ENCODE measurements at places on chromosomes 3 and 15.

DNA sequence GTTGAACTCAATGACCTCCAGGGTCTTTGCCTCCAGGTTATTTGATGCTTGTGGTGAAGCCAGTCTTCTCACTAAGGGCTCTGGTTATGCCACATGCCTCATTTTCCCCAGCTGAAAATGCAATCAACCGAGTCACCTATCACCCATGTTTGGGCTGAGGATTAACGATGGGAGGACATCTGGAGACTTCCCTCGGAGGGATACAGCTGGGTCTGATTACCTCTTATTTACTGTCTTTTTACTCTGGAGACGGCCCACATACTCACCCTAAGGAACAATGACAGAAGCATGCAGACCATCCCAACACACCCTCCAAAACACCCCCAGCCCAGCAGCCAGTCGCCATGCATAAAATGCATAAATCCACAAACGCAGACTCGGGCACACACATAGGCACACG, 187.4 kb downstream of the OPA1 start:
- DNase-seq = no peak

- DNase-seq = no peak
These were observed 40.0 kb downstream of the TAFA4 start for GRCh38 chr3:68892297-68892696.

- DNase-seq = no peak
These were observed 25.2 kb downstream of the TSC22D2 start for GRCh38 chr3:150433347-150433746.

GRCh38 chr3:24562895-24563294, 68.2 kb upstream of the THRB start:
- no peak for DNase-seq

DNA sequence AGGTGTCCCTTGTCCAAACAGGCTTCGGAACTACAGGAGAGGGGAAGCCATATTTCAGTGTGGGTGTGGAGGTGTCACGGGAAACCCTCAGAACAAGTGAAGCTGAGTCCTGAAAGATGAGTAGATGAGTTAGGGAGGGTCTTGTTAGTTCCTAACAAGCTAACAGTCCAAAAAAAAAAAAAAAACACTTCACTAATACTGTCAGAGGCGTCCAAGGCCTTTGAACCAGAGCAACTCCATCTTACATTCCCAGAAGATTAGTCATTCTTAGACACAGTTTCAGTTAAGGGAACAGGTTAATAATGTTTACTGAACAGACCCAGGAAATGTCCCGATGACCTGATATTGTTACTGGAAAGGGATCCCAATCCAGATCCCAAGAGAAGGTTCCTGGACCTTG, 7.0 kb upstream of the ATP8B4 start:
- DNase-seq = no peak

- DNase-seq = no peak
These were observed 800.3 kb downstream of the TUSC7 start for GRCh38 chr3:117509858-117510257.

DNA sequence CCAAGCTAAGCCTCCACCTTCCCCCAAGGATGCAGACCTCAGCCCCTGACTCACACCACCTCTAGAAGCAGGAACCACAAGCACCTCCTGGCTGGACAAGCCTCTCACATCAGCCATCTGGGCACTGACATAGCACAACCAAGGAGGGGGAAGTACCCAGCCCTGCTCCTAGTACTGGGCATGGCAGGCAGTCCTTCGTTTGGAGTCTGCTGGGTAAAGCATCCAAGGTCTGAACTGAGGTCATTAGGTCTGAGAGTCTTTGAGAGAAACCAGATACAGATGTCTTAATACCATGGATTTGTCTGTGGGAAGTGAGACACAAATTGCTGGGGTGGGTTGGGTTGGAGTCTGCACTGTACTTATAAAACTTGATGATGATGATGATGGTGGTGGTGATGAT, 61.8 kb downstream of the CCDC33 start:
- no peak for DNase-seq

GRCh38 chr15:42138411-42138810, 18.0 kb downstream of the PLA2G4F start:
- no peak for DNase-seq

DNA sequence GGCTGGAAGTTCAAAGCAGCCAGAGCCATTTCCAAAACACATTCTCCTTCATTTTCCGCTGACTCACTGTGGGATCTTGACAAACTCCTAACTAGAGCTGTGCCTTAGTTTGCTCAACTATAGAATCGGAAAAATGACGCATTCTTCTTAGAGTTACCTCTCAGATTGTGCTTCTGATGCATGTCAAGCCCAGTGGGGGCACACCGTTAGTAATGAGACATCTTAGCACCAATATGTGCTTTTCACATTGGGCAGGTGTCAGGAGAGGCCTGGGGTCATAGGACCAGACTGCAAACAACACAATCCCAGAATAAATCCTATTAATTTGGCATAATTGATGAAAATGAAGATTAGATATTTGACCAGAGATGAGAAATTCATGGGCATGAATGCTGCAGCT, 71.3 kb upstream of the UBE3A start:
- DNase-seq = no peak

GRCh38 chr15:38050529-38051448, 116.3 kb downstream of the TMCO5A start:
- no peak for DNase-seq

DNA sequence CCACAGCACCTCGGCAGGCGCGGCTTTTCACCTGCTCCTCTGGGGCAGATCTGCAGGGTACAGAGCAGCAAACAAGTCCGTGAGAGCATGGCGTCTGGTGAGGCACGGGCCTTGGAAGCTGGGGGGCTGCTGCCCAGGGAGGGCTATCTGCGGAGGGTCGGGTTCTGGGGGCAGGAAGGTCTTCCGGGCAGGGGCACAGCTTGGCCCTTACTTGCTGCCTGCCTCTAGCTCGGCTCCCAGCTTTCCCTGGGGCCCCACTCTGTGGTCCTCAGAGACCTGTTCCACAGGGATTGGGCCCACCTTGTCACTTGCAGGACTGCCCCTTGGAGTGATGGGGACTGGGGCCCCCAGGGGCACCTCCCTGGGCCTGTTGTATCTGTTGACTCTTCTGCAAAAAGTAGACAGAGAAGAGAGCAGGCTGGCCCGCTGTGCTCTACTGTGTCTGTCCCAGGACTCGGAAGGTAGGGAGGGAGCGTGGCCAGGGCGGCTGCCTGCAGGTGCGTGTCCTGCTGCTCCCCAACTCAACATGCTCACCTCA, 84.1 kb downstream of the TBC1D2B start:
- no peak for DNase-seq

DNA sequence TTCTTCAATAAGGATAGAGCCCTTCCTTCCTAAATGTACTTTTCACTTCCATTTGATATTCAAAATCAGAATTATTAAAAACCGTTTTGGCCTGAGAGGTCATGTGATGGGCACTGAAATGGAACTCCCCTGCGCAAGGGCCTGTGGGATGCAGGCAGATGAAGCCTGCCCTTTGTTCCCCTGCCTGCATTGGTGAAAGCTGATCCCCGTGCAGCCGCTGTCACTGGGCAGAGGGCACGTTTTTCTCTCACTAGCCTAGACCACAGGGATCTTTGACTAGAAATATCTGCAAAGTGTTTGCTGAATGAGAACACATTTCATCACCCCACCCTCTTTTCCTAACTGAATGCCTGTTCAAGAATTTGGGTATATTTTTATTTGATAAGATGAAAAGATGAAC, 74.9 kb downstream of the TIPARP start:
- DNase-seq = no peak

DNA sequence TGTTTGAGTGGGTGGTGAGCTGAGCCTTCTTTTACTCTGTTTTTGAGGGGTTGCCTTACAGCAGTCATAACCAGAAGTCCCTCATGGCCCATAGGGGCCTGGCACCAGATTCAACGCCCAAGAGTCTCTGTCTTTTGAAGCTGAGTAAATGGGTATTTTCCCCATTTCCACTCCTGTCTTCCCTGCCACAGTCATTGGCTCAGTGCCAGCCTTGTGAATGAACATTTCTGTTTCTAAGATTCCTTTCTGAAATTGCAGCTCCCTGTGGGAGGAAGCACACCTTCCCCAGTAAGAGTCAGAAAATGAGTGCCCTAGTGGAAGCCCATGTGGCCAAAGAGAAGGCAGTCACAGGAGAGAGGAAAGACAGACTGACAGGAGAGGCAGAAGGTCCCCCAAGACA, 43.7 kb upstream of the POLR2M start:
- DNase-seq = no peak

- no peak for DNase-seq
These were observed 52.3 kb upstream of the CGNL1 start for GRCh38 chr15:57323806-57324589.

DNA sequence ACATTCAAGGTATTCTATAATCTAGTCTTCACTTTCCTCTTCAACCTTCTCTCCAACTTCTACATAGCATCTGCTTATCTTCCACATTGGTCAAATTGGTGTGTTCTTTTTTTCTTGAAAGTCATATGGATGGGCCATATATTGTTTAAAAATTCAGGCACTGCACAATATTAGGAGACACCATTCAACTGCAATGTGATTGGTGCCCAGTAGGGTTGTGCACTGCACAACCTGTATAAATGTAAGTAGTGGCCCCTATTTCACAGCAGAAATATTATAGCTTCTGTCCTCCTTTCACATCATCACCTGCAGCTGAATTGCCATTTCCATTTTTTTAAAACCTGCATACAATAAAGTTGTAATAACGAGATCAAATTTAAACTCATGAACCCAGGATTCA, 18.1 kb upstream of the GOLIM4 start:
- DNase-seq = no peak

DNA sequence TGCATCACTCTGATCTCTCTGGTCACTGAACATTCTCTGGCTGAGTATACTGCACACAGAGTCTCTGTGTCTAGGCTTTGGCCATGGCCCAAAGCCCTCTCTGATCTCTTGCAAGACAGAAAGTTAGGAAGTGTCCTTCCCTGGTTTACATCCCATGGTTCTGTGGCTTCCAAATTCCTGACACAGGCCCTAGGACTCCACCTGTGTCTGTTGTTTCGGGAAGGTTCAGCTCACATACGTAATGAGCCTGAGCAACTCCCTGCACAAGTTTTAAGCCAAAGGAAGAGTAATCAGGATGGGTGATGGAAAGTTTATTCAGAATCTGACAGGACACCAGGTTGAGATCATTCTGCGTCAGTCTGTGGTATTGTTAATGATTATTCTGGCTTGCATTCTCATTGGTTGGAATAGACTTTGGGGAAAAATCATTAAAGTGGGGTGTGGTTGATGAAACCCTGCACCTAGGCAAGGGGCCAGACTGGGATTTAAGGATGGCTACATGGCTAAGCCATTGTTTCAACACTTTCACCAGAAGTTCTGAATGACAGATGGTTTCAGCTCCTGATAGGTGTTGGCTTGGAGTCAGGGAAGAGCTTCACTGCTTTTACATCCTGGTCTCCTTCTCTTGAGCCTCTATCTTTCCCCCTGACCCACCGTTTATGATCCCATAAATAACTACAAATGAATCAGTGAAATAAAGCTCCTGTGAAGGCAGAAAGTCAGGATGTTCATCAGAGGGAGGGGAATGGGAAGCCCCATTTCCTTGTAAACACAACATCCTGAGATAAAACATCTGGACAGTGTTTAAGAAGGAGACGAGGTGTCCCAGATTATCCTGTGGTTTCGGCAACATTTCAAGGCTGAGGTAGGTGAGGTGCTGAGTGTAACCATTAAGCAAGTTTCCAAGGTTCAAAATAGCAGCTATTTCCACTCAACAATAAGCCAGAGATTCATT, 14.1 kb downstream of the LCMT2 start:
- no peak for DNase-seq

DNA sequence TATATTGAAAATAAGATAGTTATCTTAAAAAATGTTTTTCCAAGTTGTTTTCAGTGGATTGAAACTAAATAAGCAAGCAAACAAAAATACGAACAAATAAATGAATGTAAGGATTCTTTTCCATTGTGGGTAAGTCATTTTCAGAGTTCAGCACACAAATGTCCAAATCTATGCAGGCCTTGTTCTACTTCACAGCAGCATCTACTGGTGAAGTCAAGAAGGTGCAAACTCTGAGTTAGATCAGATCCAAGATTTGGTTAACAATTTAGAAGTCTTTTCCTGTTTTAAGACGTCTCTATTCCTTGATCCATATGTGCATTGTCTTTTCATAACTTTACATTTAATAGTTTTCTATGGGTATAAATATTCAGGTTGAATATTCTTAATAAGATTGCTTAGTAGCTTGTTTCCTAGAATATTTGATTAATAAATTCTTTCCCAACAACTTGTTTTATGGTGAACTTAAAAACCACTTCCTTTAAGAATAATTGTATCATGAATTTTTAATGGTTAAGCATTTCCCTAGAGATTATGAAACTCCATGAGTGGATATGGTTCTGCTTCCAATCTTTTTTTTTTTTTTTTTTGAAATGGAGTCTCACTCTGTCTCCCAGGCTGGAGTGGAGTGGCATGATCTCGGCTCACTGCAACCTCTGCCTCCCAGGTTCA, 10.5 kb downstream of the PTX3 start:
- DNase-seq = no peak

DNA sequence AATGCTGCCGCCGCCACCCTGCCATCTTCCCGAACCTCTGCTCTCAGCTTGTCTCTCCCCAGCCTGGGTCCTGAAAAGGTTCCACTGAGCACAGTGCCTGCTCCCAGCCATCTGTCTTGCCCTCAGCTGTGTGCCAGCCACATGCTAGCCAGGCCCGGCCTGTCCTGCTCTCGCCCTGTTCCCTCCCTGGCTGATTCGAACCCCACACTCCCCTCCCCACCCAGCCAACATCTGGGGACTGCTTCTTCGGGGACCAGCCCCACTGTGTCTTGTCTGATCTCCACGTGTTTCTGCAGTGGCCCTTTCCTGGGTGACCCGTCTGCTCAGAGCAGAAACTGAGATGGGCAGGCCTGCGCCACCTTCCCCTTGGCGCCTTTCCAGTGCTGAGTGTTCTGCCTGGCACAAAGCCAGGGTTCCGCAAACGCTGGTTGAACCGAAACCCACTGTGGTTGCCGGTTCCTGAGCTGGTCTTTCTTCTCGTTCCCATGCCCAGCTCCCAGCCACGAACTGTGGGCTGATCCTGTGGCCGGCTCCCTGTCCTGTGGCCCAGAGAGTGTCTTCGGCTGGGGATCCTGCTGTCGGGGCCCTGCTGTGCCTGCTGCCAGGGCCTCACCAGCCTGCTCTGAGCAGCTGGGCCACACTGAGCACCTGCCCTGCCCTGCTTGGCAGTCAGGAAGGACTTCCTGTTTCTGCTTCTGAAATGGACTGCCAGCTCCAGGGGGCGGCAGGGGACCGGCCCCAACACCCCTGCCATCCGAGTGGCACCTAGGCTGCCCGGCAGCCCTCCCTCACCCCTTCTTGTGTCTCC, 62.7 kb upstream of the KLF13 start:
- DNase-seq = peak; percentile 39

- DNase-seq = no peak
These were observed 106.6 kb downstream of the SEMA5B start for GRCh38 chr3:122920986-122921385.

- DNase-seq = no peak
These were observed 197.3 kb upstream of the IL12A start for GRCh38 chr3:159791336-159791735.

DNA sequence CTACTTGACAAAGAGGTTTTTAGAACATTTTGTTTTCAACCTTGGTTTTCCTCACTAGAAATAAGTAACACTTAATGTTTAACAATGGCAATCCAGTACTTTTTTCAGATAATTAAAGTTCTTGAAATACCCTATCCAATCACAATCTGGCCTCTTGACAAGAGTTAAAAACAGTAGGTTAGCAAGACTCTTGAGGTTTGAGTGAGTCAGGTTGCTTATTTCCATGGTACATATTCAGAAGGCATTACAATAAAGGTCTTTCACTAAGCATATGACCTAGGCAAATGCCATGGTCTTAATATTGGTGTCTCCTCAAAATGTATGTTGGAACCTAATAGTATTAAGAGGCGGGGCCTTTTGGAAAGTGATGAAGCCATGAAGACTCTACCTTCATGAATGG, 5.6 kb downstream of the SUCNR1 start:
- DNase-seq = no peak

Measured in activated gamma-delta T cell (primary cell).